ENCODE measurements at places on chromosomes 11 and 22.

- no peak for DNase-seq
Observed at GRCh38 chr11:46724088-46724487, 5.1 kb downstream of the F2 start.

DNA sequence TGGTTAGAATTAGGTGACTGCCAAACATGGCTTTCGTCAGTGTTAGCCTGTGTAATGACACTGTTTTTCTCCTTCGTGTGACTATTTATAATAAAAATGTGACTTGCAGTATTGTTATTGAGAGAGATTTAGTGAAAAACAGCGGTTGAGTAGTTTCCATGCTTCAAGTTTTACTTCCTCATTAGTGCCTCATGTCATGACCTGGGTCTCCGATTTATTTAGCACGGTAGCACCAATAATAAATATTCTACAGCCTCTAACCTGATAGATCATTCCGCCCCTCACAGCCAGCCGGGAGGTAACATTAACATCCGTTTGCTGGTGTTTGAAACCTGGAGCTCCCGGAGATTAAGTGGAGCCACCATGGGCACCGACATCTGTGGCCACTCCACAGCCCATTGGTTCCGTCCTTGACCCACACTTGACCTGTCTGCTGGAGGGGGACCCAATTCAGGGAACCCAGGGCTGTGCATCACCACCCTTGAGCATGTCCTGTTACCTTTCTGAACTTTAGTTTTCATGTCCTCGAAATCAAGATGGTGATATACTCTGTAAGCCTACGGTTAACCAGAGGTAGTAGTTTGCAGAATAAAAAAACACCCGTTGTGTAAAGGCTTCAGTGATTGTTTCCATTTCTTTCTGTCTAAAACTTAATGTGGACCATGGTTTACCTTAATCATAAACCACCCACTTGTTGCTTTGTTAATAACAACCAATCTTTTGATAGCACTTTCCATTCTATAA is 104.1 kb downstream of the ATXN10 start:
- DNase-seq = no peak

DNA sequence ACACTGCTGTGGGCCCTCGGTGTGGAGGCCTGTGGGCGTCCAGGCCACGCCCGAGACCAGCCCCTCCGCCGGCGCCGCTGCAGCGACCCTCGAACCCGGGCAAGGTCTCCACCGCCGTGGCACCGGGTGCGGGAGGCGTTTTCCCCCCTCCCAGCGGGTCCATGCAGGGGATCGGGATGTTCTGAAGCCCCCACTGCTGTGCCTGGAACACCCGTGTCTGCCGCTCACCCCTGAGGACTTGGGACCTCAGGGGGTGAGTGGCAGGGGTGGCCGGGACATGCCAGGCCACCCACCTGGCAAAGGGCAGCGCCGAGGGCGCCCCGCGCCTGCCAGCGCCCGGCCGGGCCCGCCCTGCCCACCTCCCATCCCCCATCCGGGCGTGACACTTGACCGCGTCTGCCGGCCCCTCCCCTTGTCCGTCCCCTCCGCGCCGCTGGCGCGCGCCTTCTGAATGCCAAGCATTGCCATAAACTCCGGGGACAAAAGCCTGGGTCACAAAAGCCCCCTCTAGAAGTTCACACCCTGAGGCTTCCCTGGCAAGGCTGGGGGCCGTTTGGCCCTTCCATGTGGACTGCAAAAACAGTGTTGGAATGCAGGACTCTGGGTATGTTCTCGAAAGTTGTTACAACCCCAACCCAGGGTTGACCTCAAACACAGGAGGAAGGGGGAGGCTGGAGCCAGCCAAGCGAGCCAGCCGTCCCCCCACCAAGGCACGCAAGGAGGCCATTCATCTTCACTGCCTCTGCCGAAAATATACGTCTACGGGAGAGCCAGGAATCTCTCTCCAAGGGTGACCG is 819 bp upstream of the KCNQ1OT1 start:
- peak; percentile 24 for DNase-seq

DNA sequence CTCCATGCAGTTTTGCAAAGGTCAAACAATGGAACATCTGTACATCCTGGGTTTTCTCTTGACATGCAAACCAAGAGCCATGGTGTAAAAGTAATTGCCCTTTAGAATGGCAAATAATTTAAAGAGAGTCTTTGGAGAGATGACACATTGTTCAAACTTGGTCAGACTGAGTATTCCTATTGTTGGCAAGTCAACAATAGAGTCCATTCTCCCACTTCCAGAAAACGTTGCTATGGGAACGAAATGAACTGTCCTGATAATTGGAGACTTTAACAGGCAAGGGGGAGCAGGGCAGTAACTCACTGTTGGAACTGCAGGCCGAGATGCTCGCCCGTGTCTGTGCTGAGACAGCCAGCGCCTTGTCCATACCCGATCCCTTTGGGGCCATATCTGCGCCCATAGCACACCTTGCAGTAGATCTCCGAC is 13.9 kb downstream of the CSRP3 start:
- no peak for DNase-seq

DNA sequence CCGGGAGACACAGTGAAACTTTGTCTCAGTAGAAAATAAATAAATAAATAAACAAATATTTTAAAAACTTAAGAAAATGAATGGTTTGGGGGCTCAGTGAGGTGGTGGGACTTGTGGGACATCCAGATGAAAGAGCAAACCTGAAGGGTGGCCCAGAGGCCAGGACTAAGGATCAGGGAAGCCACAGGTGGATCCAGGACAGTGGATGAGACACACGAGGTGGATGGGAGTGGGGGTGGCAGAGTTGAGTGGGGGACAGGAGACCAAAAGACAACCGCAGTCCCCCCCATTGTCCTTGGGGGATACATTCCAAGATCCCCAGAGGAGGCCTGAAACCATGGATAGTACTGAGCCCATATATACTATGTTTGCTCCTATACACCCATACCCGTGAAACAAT is 7.1 kb downstream of the RFPL1 start:
- no peak for DNase-seq

DNA sequence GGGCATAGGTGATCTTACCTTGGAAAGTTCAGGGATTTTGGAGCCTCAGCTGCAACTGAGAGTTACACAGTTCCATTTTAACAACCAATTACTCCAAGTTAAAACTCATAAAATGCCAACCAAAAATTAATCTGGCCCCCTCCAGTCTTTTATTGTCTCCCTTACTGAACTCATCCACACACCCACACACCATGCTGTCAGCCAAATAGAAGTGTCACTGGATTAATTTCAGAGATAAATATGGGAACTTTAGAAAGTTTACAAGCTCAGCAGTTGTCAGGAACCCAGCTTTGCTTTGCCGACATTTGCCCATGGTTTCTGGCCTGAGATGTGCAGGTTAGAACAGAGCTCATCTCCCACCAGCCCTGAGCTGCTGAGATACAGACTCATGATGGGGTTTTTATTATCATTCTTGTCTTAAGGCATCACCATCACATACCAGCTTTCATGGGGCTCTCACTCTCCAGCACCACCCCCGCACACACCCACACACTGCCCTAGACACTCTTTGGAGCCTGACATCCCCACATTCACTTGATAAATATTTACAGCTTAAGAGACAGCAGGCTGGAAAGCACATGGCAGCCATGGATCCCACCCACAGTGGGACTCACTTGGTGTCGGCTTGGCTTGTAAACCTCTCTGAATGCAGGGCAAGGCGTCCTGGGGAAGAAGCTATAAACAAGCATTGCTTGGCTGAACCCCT is 23.7 kb upstream of the CTR9 start:
- DNase-seq = no peak

Data from activated CD4-positive, alpha-beta T cell treated with anti-CD3 and anti-CD28 coated beads for 24 hours (primary cell).